ENCODE measurements at places on chromosomes 7 and 10.

DNA sequence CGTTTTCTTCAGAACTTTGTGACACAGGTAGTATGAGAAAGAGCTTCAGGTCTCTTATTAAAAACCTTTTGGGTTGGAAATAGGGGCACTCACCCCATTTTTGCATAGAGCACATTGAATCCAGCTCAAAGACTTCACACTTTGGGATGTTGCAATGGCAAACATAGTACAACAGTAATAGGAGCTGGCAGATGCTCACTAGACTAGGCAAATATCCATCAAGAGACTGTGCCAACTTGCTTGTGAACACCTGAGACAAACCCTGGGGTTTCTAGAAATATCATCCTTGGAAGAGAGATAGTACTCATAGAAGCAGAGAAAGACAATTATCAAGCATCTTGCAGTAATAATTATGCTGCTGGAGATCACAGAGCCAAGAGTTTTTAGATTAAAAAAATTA, 280.0 kb downstream of the CACNA2D1 start:
- no peak for DNase-seq

DNA sequence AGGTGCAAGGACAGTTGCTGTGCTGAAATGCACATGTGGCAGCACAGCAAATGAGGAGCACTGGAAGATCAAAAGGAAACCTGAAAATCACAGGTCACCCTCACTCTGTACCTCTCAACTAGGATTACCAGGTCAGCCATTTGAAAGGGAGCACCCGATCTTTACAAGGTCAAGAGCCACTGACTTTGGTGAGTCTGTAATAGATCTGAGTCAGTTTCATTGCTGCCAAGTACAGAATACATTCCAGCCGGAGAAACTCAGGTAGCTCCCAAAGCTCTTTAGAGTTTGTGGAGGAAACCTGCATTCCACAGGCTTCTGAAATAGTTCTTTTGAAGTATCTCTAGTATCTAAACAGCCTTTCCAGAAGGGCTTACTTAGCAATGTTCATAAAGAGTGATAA, 217.5 kb downstream of the SNX13 start:
- no peak for DNase-seq

GRCh38 chr10:46309511-46310142, 22.8 kb downstream of the ANTXRL start:
- no peak for DNase-seq

DNA sequence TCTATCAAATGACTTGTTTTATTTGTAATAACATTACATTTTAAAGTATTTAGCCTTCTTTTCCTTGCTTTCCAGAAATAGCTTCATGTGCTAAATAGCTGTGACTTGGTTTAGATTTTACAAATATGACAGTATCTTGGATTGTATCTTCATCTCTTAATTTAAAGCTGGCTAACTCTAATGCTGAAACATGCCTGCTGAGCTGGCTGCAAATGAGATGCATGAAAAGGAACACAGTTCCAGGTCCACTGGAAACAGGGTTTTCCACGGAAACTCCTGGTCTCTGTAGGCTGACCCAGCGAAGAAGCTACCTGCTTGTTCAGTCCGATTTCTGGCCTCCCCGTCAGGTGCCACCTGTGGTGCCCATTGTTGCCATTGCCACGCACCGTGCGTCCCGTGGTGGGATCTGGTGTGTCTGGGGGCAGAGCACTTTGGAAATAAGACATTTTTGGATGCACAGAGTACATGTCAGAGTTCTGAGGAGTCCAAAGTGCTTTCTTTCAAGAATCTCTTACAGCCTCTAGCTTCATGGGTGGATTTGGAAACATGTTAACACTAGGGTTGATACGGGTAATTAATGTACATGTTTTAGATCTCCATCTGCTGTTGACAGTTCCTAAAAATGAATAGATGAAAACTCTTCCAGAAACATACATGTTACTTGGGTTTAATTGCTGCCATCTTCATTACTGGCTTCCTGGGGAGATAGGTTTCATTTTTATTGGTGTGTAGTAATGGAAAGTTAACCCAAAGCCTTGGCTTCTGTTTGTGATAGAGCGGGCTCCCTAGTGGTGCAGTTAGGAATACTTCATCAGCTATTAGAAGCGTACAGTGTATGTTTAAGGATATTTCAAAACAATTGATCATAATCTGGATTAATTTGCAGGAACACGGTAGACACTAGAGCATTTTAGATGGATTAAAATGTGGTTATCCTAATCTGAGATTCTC, 45.0 kb downstream of the SHH start:
- no peak for DNase-seq

DNA sequence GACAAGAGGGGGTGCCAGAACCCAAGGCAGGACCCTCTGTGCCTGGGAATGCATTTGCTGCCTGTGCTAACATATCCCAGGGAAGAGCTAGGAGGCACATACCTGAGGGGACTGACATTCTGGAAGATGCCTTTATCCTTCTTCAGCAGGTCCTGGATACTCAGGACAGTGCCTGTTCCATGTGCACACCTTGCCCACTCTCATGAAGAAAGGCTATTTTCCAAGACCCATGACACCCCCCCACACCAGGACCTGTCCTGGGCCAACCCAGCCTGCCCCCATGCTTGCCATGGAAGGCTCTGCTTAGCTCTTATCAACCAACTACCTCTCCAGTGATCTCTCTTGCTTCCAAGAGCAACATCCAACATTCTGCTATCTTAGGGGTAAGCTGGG, 67.2 kb upstream of the CAMK2B start:
- no peak for DNase-seq

DNA sequence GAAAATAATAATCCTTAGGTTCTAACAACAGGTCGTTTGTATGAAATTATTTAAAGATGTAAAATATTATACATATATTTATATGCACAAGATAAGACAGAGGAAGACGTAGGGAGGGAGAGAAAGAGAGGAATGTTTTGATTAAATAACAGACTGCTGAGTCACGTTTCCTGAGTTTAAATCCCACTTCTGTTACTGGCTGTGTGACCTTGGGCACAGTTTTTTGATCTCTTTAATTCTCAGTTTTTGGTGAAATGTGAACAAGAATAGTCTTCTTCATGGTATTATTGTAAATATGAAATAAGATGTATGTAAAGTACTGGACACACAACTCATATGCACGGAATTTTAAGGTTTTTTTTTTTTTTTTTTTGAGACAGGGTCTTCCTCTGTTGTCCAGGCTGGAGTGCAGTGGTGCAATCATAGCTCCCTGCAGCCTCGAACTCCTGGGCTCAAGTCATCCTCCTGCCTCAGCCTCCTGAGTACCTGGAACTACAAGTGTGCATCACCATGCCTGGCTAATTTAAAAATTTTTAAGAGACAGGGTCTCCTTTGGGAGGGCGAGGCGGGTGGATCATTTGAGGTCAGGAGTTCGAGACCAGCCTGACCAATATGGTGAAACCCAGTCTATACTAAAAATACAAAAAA, 42.6 kb downstream of the BAMBI start:
- no peak for DNase-seq

DNA sequence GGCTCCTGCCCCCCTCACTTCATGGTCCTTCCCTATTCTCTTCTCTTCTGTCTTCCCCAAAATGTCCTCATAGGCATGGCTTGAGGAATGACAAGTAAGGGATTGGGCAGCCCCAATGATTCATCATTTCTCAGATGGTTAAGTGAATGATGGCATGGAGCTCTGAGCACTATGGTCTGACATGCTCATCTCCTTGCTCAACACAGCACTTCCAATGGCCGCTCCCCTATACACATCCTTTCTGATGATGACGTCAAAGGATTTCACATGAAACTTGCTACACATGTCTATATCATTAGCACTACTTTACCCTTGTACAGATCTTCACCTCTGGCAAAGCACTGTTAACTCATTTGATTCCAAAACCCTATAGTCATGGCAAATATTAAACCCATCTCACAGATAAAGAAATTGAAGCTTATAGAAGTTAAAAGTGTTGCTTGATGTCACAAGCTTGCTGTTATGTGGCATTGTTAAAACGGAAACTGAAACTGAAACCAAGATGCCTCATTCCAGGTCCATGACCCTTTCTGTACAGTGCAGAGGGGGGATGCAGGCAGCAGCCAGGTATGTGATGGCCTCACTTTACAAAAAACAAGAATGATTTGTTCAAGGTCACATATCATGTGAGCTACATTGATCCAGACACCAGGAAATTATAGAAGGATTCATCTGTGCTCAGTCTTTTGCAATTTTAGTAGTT, 90.0 kb upstream of the PLXNA4 start:
- peak; percentile 43 for DNase-seq

GRCh38 chr7:112286250-112287086, 80.0 kb downstream of the ZNF277 start:
- no peak for DNase-seq

GRCh38 chr10:8048281-8049008, 6.0 kb upstream of the GATA3 start:
- DNase-seq = peak; percentile 49

- no peak for DNase-seq
These were observed 451.7 kb upstream of the ZMIZ1 start for GRCh38 chr10:78617115-78617514.

DNA sequence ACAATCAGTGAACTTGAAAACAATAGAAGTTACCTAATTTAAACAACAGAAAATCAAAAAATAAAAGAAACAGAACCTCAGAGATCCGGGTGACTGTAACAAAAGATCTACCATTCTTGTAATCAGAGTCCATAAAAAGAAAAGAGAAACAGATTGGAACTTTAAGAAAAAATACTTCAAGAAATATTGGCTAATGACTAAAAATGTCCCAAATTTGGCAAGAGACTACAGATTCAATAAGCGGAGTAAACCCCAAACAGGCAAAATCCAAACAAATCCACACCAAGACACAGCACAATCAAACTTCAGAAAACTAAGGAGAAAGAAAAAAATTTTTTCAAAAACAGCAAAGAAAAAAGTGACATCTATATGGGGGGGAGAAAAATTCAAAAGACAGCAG, 15.1 kb downstream of the GSAP start:
- DNase-seq = no peak

DNA sequence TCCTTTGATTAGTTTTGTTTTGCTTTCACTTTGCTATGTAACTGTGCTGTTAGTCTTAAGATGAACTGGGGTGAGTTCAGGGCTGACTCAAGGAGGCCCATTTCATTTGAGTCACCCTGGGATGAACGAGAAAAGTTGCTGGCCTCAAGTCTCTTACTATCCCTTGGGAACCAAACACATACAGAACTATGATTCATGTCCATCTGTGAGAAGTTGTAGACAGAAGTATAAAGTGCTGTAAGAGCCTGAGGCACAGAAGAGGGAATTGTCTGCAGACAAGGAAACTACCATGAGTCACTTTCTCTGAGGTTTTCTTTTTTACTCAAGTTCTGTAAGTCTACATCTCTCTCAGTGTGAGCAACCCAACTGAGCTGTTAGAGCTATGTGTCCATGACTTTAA, 179.8 kb upstream of the CSTF2T start:
- DNase-seq = peak; percentile 22

DNA sequence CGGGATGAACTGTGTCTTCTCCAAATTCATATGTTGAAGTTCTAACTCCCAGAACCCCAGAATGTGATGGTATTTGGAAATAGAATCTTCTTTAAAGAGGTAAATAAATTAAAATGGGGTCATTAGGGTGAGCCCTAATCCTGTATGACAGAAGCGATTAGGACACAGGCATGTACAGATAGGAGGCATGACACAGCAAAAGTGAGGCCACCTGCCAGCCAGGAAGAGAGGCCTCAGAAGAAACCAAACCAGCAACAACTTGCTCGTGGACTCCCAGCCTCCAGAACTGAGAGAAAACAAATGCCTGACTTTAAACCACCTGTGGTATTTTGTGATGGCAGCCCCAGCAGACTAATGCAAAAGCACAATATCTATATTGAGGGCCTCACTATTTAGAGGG, 214.3 kb downstream of the NEBL start:
- no peak for DNase-seq

- DNase-seq = no peak
These were observed 53.8 kb downstream of the TAX1BP1 start for GRCh38 chr7:27793780-27794179.

DNA sequence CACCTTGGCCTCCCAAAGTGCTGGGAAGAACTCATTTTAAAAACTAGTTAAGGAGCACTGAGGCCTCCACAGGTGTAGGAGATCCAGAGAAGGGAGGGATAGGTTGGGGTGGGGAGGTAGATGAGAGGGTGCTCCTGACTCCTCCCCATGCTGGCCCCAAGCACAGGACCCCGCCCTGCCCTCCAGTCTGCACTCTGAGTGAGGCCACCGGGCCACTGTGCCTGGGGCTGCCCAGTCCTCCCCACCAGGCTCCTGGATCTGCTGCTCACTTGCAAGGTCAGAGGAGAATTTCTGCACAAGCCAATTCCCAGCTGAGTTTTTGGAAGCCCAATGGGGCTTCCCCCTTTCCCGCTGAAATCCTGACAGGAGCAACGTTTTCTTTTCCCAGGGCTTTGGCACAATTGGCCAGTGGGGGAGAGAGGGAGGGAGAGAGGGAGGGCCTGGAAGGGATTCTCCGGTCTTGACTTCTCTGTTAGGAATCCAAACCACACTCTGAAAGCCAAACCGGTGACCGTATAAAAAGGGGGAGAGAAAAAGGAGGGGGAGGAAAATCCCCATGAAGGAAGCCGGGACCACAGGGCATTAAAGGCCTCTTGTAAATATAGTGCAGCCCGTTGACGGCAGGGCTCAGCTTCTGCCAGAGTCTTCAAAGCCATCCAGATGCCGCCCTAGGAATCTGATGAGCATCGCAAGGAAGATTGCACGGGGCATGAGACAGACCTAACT, 116.2 kb downstream of the SH3PXD2A start:
- DNase-seq = no peak

GRCh38 chr10:78049851-78050250, 16.2 kb downstream of the RPS24 start:
- DNase-seq = no peak

- DNase-seq = no peak
These were observed 18.5 kb downstream of the PRKAG2 start for GRCh38 chr7:151858456-151858855.

GRCh38 chr7:87628780-87629569, 777 bp downstream of the RUNDC3B start:
- DNase-seq = peak; percentile 44

GRCh38 chr7:1986366-1987083, 246.2 kb downstream of the MAD1L1 start:
- peak; percentile 75 for DNase-seq

DNA sequence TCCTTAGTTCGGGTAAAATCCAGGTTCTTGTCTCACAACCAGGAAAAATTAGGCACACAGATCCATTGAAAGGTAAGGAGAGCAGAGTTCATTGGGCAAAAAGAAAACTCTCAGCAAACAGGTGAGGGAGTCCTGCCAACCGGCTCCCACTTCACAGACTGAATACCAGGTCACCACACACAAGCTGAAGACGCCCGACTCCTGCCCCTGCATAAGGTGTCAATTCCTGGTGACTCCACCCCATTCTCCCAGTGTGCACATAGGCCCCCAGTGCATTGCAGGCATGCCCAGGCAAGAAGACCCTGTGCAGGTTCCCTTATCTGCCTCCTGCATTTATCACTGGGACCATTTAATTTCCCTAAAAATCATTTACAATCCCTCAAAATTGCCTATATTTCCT, 354.6 kb downstream of the LRRTM3 start:
- no peak for DNase-seq

- DNase-seq = no peak
These were observed 318.3 kb downstream of the MDFIC start for GRCh38 chr7:115240242-115240641.

- DNase-seq = no peak
These were observed 23.7 kb downstream of the SHH start for GRCh38 chr7:155788616-155789000.

- peak; percentile 66 for DNase-seq
These were observed 992 bp upstream of the IGF2BP3 start for GRCh38 chr7:23471106-23471859.
